KBM-7 (cell line): ENCODE measurements at places on chromosomes 6 and 20.

DNA sequence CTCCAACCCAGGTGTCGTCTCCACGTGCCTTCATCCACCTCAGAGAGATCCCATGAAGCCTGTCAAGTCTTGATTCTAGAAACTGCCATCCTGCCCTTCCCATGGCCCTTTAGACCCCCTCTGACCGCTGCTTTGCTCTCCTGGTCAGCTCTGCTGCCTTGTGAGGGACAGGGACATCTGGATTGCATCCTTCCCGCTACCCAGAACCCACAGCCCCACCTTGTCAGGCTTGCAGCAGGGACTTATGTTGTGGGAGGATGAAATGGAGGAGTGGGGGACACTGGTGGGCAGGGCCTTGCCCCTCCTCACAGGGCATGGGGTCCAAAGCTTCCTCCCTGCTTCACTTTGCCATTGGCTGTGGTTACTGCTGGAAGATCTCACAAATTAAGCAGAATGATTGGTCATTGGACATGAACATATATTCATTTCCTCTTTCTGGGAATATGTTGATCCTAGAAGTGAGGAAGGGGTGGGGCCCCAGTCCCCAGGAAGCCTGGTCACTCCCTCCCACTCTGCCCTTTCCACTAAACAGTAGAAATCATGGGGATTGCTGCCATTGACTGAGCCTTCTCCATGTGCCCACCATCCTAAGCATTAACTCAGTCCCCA is 4.5 kb downstream of the GLP1R start:
- DNase-seq, result peak; percentile 11

DNA sequence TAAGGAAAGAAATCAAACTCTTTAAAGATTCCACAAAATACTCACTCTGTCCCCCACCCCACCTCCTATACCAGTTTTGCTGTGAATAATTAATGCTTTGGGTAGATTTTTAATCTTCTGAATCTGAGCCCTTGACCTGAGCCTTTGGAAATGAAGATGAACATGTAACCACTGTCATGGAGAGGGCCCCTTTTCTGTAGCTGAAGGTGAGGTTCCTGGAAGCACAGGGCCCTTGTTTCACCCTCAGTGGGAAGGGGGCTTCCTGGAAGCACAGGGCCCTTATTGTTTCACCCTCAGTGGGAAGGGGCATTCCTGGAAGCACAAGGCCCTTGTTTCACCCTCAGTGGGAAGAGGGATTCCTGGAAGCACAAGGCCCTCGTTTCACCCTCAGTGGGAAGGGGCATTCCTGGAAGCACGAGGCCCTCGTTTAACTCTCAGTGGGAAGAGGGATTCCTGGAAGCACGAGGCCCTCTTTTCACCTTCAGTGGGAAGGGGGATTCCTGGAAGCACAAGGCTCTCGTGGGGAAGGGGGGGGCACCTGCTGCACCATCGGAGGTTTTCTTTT is 75.7 kb downstream of the DACT2 start:
- DNase-seq, result no peak

- no peak for DNase-seq
Observed at GRCh38 chr6:31356216-31356945, 598 bp downstream of the HLA-B start.

- no peak for DNase-seq
Observed at GRCh38 chr6:122799916-122800686, 11.0 kb downstream of the SMPDL3A start.

- no peak for DNase-seq
Observed at GRCh38 chr6:139642346-139642745, 267.9 kb upstream of the CITED2 start.

DNA sequence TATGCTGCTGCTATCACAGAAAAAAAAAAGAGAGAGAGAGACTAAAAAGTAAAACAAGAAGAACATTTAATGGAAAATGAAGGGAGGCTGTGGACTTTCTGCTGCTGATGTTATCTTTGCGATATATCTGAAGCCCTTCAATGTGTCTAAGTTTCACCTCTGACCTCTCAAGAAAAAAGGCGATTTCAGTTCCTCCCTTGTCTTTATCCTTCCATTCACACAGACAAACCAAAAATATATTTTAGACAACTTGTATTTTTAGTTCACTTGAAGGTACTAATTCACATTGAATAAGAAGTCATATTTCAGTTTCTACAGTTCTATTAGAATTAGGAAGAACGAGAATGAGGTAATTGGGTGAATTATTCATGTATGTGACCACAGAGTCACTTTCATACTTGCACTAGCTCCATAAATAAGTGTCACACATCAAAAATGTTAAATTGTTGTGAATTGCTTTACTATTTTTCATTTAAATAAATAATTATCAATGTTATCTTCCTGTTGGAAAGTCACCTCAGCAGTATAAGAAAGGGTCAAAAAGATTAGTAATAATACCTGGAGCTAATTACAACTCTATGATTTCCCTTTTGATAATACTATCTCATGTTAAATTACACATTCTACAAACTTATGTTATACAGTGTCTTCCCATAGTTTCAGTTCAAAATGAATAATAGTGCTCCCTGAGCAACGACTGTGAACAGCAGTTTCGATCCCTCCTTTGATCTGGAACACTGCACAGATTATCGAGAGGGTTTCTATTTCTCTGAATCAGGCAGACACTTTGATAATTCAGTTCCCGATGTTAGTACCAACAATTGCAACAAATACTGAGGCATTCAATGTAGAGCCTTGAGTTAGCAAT is 85.2 kb upstream of the PLCB4 start:
- DNase-seq, result no peak

- no peak for DNase-seq
Observed at GRCh38 chr20:63968136-63968927, 1.4 kb downstream of the ZNF512B start.

DNA sequence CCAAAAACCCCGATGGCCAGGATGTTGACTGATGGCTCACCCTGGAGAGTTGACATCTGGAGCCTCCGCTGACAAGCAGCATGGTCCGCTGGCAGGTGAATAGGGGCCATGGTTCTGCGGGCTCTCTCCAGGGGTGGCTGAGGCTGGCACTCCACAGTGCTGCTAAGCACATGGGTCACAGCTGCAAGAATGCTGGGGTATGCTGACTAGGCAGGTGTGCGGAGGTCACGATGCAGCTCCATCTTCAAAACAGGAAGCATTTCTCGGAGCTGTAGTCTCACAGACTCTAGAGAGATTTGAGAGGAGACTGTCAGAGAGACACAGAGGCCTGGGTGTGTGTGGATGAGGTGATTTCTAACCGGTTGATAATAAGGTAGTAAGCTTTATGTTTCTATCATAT is 341.6 kb downstream of the NRN1 start:
- DNase-seq, result no peak

DNA sequence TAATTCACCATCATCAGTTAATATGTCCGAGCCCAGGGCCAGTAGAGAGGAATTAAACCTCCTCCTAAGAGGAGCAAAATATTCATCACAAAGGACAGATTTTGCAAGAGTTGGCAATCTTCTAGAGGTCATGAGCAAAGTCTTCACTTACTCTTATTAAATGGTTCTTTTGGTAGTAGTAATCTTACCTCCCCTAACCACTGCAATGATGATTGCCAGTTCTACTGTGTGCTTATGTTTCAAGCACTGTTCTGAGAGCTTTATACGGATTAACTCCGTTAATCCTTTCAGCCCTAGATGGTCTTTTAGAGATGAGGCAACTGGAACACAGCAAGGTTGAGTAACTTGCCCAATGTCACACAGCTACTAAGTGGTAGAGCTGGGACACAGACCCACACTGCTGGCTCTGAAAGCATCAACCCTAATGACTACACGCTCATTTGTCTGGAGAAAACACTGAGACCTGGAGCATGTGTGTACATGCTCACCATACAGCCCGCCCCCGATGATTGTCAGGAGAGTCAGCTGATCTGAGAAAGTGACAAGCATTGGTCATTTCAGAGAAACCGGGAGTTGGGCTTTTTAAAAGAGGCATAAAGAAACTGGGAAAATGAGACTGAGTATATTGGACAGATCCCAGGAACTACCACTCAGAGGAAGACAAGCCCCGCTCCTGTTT is 276.0 kb downstream of the NRN1 start:
- no peak for DNase-seq

DNA sequence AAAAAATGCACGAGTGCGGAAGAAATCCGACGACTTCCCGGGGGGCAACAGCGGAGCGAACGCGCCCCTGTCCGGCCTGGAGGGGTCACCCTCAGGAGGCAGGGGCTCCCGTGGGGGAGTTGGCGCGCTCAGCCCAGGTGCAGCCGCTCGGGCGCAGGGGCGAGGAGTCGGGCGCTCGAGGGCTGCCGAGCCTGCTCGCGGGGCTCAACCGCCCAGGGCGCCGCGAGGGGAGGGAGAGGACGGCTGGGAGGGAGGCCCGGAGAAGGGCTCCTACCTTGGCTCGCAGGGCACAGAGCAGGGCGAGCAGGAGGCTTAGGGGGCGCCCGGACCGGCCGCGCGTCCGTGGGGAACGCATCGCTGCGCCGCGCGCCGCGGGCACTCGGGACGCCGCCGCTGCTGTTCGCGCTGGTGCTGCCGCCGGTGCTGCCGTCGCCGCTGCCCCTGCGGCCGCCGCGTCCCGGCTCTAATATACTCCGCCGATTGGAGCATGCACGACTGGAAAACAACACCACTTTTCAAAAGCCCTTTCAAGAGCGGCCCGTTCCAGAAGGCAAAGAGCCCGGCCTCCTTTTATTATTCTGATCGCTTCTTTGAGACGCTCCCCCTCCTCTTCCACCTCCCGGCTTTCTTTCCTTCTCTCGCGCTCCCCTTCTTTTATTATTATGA is 490 bp downstream of the JAG1 start:
- DNase-seq, result no peak

DNA sequence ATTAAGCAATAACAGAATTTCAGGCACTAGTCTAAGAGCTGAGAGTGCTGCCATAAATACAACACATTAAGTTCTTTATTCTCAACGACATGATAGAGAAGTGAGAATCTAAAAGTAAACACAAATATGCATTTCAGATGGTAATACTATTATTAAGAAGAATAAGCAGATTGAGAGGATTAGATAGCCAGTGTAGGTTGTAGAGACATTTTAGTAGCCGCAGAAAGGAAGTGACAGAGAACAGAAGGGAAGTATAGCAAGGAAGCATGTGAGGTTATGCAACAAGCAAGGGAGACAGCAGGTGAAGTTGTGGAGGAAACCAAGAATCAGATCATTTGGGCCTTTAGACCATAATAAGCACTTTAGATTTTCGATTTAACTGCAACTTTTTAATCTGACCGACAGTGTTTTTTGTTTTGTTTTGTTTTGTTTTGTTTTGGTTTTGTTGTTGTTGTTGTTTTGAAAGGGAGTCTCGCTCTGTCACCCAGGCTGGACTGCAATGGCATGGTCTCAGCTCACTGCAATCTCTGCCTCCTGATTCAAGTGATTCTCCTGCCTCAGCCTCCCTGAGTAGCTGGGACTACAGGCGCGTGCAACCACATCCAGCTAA is 737.0 kb upstream of the ADGRB3 start:
- DNase-seq, result peak; percentile 69

- peak; percentile 81 for DNase-seq
Observed at GRCh38 chr6:166435574-166435973, 52.8 kb upstream of the MPC1 start.

GRCh38 chr20:62787321-62787720 is 9.0 kb upstream of the MRGBP start:
- DNase-seq, result peak; percentile 55

GRCh38 chr6:151772446-151772845 is 35.0 kb upstream of the ESR1 start:
- DNase-seq, result no peak

DNA sequence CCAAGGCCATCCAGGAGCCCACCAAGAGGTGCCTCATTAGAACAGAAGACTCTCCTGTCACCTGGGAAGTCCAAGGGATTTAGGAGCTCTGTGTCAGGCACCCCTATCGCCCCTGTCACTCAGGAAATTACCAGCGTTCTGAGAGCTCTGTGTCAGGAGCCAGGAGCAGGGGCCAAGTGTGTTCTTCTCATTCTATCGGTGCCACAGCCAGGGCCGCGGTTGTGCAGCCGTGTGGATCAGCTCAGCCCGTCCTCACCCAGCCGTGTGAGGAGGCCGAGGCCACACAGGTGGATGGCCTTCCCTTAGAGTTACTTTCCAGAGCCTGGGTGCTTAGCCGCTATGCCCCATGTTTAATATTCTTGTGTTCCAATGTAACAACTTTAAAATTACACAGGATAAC is 9.8 kb downstream of the MTG2 start:
- DNase-seq, result no peak

- peak; percentile 40 for DNase-seq
Observed at GRCh38 chr6:33008944-33009861, at the start of gene HLA-DOA. Gene HLA-DOA (minus strand): TSS chr6:33009591.

DNA sequence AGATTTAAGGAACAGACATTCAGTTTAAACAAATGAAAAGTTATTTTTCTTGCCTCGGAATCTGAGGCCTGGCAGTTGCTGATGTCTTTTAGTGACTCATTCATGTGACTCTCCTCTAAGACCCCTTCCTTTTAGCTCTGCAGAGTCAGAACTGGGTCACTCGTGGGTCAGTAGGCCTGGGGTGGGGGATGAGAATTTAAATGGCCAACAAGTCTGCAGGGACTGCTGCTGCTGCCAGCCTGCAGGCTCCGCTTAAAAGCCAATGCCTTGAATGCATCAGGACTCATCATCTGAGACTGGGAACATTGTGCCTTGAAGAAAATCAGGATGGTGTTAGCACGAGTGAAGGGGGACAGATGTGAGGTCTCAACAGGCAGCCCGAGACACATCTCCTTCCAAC is 404.3 kb downstream of the CDH26 start:
- DNase-seq, result no peak

- no peak for DNase-seq
Observed at GRCh38 chr20:38833857-38834164, 28.3 kb downstream of the PPP1R16B start.

DNA sequence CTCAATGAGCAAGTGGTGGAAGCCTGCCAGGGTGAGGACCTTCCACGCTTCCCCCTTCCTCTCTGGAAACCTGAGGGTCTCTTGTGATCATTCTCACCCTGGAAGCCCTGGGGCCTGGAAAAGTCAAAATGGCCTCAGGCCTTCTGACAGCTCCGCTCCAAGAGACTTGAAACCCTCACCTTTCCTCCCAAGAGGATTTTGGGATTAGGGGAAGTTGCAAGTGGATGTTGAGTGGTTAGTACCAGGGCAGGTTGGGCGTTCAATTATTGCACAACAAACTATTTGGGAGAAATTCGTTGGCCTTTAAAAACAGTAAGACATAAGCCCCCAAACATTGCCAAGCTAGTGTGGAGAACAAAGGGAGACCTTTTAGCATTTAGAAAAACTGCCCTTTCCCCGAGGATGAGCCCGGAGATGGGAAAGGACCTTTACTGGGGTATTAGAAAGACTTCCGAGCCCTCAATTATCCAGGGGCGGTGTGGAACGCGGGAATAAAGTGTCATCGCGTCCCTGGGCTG is 4.7 kb downstream of the NKX2-2 start:
- no peak for DNase-seq

- DNase-seq, result no peak
Observed at GRCh38 chr20:5230544-5230943, 86.2 kb downstream of the PROKR2 start.

DNA sequence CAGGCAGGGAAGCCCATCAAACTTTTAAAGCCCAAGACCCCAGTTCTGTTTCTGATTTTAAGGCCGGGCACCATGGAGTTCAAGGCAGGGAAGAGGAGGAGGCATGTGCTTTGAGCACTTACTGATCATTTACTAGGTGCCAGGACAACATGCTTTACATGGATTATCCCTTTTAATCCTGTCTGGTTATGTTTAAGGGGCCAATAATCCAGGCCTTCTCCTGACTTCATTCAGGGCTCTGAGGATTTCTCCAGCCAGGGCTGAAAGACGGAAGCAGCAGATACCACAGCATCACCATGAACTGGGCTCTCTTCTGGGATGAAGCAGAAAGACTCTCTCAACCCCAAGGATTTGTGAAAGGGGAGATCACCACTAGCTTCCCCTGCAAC is 4.1 kb downstream of the CCND3 start:
- DNase-seq, result no peak

GRCh38 chr20:1862663-1863053 is 32.5 kb upstream of the SIRPA start:
- DNase-seq, result no peak

- peak; percentile 63 for DNase-seq
Observed at GRCh38 chr6:44257025-44257752, at the start of gene SLC35B2. Gene SLC35B2 (minus strand): TSS chr6:44257528. CDS start chr6:44257410, 118 bp downstream.
